NCI-H1694 treated with DMSO at 0.1 percent for 48 hours (cell line): ENCODE measurements at places on chromosomes 4 and X.

- no peak for DNase-seq
These were observed 279.8 kb downstream of the DHRSX start for GRCh38 chrX:2220829-2221567.

GRCh38 chrX:13341491-13342101, 21.7 kb upstream of the ATXN3L start:
- no peak for DNase-seq

GRCh38 chr4:151420250-151420807, 11.4 kb downstream of the FHIP1A start:
- no peak for DNase-seq

DNA sequence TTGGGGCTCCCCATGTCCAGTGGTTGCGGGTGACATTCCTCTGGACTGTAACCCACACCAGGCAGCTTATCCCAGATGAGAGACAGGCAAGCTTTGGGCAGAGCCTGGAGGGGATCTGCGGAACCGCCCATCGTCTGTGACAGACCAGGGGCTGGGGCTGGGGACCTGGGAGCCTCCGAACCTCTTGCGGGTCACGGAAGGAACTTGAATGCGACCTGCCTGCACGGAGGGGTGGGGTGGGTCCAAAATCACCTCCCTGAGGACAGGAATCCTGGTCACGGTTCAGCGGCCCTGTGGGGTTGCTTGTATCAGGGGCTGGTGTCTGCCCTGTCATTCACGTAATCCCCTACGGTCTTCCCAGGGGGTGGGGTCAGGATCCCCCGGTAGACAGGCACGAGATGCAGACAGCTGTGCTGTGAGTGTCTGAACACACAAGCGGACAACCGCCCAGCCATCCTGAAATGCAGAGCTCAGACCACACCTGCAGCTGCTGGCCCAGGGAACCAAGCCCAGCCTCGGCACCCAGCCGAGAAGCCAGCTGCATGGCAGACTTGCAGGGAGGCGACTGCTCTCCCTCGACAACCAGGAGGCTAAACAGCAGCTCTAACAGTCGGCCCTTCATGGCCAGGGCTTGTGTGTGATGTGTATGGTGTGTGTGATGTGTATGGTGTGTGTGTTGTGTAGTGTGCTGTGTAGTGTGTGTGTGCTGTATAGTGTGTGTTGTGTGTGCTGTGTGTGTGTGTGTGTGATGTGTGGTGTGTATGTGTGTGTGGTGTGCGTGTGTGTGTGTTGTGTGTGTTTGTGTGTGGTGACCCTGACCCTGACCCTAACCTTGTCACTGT, 105.9 kb upstream of the ADRA2C start:
- peak; percentile 43 for DNase-seq

- DNase-seq = no peak
These were observed 76.2 kb upstream of the TEX13D start for GRCh38 chrX:124256216-124256615.

DNA sequence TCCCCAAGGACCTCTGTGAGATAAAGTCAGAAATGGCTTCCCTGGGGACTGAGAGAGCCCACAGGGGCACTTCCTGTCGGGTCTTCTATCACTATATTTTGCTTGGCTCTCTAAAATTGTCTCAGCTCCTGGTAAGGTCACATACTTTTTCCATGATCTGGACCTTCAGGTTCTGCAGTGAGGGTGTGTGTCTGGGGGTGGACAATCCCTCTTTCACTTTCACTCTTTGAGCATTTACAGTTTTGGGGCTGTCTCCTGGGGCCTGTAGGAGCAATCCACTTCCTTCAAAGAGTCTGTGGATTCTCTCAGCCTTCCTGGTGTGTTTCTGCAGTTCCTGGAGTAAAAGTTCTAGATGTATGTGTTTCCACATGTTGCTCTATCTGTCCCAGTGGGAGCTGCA, 335.7 kb downstream of the FSTL5 start:
- DNase-seq = no peak

- DNase-seq = no peak
These were observed 8.8 kb downstream of the ENPEP start for GRCh38 chr4:110484767-110485166.

DNA sequence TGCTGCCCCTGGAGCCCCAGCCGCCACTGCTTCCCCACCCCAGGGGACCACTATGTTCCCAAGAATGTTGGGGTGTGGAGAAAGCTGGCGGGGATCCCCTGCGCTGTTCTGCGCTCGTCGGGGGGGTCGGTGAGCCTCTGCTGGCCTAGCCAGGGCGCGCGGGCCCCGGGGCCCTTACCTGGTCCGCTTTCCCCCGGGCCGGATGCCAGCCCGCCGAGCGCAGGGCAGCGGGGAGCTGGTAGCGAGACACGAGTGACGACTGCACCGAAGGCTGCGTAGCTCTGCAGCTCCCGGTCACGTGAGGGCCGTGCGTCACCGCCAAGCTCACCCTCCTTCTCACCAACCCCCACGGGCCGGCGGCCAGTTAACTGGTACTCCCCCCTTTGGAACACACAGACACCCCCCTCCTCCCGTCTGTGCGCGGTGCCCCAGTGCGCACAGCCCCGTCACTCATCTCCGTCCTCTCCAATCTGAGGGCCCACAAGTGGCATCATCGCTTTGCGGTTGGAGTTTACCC, at the start of gene BEX1:
Gene BEX1, minus strand, starts transcription at position 254 of the 517 bp plus-strand sequence. CDS start 897 bp downstream, outside the sequence.
- peak; percentile 80 for DNase-seq

DNA sequence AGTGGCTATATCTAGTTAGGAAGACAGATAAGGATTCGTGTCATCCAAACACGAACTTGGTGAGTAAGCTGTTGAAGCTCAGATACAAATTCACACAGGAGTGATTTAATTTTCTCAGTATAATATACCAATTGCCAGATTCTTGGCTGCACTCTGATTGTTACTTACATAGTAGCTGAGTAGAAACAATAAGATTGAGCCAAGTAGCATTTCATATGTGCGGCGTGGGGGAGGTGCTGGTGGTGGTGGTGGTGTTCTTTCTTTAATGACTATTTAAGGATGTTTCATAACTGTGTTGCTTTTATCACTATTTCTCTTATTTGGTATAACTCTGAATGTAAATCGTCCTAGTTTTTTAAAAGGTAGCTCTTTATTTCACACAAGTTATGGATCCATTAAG, 102.9 kb downstream of the UGT8 start:
- no peak for DNase-seq

GRCh38 chrX:130125091-130125874, 15.0 kb upstream of the ELF4 start:
- DNase-seq = no peak

- no peak for DNase-seq
These were observed 12.6 kb downstream of the TLR8 start for GRCh38 chrX:12919051-12919450.

- no peak for DNase-seq
These were observed 42.0 kb downstream of the TMEM150C start for GRCh38 chr4:82519776-82520175.

- peak; percentile 46 for DNase-seq
These were observed 147.2 kb upstream of the DKK2 start for GRCh38 chr4:107183155-107183774.

DNA sequence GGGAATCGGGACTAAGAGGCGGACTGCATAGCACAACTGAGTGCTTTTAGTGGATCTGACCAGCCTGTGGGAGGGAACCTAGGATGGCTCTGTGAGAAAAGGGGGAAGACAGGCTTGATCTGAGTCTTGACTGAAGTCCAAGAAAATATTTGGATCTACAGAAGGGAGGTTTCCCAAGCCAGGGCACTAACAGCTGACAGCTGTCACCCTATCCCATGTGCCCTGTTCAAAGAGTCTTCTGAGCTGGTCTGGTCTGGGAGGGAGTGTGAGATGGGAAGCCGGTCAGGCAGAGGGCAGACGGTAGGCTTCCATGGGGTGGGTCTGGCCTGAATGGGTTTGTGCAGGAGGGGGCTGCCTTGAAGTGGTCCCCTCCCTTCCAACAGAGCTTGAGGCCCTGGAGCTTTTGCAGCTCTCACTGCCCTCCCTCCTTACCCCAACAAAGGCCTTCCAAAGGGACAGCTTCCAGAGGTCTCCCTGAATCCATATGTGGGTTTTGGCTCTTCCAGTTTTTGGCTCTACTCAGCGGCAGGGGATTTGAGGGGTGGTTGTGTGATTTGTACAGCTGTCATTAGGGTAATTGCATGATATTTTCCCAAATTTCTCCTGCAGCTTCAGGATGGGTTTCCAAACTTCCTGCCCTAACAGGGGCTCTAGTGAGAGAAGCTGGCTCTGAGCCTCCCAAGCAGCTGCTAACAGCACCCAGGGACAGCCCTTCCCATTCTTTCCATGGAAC, 643.7 kb downstream of the BCOR start:
- DNase-seq = peak; percentile 94

GRCh38 chr4:185344743-185345538, 50.8 kb downstream of the LRP2BP start:
- no peak for DNase-seq

DNA sequence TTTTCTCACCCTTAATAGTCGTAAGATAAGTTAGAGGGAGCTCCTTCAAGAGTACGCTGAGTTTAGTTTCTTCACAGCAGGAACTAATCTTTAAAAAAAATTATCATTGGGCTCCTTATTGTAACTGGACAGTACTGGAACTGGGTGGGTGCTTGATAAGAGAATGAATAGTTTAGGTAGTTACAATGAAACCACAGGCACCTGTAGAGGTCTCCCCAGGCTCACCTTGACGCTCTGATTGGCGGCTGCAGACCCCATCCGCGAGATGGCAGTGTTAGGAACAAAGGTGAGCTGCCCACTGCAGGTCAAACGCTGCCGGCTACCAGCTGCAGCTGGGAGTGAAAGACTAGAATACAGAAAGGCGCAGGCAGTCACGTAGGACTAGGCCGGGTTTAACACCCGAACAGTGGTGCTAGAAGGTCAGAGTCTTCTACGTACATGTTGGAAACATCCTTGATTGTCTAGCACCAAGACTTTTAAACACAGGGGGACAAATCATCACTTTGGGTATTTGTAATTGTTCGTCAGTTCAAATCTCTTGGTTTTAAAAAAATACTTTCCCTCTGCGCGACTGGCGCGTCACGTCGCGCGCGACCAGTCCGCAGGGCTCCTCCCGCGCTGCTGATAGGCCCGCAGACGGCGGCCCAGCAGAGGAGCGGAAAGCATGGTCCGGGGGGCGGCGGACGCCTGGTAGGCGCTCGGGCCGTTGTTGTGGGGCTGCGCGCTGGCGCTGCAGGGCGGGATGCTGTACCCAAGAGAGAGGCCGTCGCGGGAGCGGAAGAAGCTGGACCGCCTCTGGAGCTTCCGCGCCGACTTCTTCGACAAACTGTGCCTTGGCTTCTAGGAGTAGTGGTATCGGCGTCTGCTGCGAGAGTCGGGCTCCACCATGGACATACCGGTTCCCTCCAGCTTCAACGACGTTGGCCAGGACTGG, 45.6 kb downstream of the SMARCA5 start:
- DNase-seq = peak; percentile 41

GRCh38 chrX:17567187-17567586, 170.1 kb upstream of the SCML1 start:
- DNase-seq = no peak

DNA sequence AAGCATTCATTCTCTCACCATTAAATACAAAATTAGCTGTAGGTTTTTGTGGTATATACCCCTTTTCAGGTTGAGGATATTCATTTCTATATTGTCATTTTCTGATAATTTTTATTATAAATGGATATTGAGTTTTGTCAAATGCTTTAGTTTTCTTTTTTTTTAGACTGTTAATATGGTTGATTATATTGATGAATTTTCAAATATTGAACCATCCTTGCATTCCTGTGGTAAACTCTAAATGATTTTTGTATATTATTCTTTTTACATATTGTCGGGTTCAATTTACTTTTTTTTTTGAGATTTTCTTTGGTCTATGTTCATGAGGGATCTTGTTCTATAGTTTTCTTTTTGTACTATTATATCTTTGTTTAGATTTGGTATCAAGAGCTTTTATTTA, 165.1 kb downstream of the GPAT3 start:
- DNase-seq = no peak
